NCI-H1694 treated with DMSO at 0.1 percent for 48 hours (cell line): ENCODE measurements at places on chromosomes 16 and 17.

DNA sequence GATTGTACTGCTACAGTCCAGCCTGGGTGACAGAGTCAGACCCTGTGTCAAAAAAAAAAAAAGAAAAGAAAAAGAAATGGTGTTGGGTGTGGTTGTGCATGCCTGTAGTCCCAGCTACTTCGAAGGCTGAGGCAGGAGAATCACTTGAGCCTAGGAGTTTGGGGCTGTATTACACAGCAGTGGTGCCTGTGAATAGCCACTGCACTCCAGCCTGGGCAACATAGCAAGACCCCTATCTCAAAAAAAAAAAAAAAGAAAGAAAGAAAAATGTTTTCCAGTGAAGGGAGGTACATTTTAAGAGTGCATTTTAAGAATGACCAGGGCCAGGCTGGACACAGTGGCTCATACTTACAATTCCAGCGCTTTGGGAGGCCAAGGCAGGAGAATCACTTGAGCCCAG is 6.3 kb downstream of the ARL2BP start:
- DNase-seq, result no peak

DNA sequence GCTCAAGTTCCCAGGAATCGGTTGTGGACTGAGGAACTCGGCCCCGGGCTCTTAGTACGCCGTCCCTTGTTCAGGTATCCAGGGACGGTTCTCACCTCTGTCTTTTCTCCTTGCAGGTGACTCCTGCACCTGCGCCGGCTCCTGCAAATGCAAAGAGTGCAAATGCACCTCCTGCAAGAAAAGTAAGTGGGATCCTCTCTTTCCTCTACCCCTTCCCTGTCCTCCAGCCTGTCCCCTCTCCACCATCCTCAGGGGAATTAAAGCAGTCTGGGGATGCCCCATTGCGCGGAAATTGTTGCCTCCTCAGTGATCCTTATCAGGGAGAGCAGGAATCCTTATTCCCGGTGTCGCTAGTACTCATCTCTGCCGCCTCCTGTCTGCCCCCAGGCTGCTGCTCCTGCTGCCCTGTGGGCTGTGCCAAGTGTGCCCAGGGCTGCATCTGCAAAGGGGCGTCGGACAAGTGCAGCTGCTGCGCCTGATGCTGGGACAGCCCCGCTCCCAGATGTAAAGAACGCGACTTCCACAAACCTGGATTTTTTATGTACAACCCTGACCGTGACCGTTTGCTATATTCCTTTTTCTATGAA is 585 bp downstream of the MT2A start:
- no peak for DNase-seq

DNA sequence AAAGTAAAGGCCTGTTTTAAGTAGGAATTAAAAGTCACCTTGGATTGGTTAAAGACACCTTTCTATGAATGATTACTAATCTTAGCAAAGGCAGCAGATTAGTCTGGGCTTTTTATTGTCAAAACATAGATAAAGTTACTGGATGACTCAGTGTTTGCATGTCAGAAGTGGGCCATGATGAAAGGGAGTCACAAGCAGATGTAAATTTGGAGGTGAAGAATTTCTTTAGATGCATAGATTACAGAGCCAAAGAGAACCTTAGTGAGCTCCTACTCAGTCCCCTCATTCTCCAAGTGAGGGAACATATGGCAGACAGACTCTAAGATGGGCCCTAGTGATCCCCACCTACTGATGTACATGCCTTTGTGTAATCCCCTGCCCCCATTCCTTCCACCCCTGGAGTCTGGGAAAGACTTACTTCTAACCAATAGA is 124.5 kb downstream of the HS3ST3A1 start:
- DNase-seq, result no peak

DNA sequence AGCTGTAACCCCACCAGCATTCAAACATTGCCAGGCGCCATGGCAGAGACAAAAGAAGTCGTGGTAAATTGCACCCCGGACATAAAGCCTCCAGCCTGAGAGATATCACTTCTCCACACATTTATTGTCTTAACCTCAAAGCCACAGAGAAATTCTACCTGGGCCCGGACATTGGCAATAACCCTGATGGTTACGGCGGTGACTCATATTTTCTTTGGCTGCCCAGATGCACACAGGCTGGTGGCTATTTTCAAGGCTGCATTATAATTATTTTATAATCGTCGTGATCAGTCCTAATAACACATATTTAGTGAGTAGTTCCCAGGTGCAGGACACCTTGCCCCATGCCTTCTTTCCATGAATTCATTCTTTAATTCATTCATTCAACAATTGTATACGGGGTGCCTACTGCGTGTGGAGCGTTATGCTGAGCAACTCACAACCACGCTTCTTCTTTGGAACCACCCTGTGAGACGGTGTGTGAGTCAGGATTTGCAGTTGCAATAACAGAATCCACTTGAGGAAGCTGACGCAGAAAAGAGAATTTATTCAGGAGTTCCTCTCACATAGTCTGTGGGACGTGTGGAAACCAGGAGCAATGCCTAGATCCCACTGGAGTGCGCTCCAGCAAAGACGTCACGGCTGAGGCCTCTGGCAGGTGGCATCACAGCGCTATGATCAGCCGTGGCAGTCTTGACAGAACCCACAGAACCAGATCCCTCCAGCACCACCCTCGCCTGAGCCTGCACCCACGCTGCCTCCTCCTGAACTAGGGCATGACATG is 245.7 kb downstream of the FOXL1 start:
- DNase-seq, result no peak

GRCh38 chr16:27924411-27925118 is 138.9 kb downstream of the GSG1L start:
- no peak for DNase-seq

DNA sequence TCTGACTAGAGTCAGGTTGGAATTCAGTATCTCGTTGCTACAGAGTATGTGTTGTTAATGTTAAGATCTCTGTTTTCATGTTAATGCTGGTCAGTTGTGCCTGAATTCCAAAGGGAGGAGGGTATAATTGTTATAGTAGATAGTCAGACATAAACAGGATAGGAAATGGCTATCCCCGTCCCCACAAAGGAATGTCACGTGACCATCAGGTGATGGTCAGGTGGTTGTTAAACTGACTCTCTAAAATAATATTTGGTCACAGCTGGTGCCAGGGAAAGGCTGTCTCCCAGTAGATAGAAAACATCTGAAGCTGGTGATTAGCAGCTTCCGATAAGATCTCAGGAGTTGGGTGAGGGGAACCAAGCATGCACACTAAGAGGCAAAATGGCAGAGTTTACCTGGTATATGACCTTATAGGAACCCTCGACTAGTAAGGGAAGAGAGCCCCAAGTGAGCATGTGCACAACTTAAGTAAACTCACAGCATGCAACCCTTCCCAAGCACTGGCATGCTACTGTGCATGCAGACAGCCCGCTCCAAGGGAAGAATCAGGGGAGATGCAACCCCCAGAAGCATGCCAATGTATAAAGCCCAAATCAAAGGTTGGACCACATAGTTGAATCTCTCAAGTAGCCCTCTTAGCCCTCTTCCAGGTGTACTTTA is 27.4 kb upstream of the SLC6A2 start:
- DNase-seq, result no peak

DNA sequence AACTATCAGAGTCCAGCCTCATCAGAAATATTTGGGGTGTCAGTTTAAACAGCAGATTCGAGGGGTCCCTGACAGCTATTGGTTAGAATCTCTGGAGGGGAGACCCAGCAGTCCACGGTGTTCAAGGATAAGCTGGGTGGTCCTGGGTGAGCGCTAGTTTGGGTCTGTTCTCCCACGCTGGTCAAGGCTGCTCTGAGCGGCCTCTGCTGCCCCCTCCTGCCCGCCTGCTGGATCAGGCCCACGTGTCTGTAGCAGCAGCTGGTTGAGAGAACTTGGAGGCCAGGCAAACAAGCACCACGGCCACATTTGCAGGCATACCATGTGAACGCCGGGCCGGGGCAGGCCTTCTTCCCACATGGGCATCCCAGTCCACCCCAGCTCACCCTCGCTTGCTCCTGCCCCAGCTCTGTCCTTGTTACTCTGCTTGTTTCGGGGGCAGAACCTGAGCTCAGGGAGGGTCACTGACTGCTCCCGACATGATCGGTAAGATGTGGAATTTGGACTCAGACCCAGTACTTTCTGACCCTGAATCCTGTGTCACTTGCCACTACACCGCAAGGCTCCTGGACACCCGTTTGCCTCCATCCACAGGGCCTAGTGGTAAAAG is 7.4 kb downstream of the FOXF1 start:
- DNase-seq, result no peak

DNA sequence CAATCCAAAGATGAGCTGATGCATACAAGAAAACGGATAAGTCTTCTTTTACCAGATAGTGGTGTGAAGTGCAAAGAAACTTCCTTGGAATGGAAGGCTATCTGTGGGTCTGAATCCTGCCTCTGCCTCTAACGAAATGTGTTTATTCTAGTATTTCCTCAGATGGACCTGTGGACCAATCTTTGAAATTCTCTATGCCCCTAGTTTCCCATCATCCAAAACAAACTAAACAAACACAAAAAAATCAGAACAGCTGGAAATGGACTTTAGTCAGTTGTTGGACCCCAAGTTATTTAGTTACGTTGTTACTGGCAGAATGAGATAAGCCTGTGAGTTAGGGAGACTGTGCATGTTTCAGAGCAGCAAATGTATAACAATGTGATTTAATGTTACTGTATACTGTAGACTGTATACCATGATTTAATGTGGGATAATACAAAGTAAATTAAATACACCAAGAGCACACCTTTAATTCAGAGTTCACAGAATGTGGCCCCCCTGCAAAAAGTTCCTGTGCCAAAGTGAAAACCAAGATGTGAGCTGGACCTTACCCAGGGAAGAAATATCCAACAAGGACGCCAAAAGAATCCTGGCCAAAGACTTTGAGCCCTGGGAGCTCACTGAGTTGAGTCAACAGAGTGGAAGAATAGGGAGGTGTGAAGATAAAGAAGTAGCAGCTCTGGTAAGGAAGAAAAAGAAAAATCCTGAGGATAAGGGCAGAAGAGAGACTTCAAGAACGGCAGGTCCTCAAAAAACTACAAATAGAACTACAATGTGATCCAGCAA is 255.2 kb downstream of the CNTNAP4 start:
- DNase-seq, result no peak

GRCh38 chr17:57833179-57833939 is 16.5 kb downstream of the MRPS23 start:
- DNase-seq, result peak; percentile 91

DNA sequence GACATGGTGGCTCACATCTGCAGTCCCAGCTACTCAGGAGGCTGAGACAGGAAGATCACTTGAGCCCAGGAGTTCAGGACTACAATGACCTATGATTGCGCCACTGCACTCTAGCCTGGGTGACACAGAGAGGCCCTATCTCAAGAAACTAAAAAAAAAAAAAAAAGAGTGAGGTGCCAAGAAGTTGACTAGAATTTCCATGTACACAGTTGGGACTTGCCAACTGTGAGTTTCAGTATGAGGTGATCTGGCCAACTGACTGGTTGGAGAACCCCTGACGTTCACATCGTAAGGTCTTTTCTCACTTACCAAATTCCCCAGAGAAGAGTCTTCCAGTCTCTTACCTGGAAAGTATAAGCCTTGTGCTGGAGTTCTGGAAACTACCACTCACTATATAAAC is 3.1 kb upstream of the MED11 start:
- no peak for DNase-seq

DNA sequence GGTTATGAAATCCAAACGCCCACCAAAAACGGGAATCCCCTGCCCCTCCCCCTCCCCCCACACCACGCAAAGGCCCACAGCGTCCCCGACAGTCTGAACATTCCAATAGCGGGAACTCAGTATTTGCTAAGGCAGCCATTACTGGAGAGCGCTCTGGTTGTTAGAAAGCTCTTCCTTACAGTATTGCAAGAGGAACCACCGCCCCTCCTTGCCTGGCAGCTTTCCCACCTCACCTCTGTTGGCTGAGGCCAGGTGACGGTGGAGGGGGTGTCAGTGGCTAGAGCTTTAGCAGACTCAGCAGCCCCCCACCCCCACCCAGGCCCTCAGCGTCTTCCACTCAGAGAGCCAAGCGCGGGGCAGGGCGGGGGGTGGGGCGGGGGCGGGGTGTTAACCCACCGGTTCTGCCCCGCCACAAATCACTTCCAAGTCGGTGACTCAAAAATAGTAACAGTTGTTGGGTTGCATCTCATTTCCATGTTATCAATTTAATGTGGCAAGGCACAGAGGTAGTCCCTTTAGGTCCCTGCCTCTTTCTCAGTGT is 2.2 kb upstream of the PLEKHH3 start:
- peak; percentile 79 for DNase-seq

GRCh38 chr17:31321966-31322365 is 544 bp upstream of the EVI2A start:
- no peak for DNase-seq

DNA sequence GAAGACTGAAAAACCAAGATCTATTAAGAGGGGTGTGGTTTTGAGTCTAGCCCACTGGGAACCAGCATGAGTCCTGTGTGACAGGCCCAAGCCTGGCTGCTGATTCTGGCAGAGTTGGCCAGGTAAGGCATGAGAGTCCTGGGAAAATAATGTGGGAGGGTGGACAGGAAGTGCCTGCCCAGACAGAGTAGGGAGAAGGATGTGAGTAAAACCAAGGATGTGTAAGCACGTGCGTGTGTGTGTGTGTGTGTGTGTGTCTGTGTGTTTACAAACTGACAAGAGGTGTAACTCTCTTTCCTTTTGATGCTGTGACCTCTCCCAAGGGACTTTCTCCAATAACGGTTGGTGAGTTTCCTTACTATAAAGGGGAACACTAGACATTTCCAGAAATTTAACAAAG is 15.6 kb upstream of the TEX2 start:
- no peak for DNase-seq

GRCh38 chr16:31344712-31345111 is 10.3 kb upstream of the ITGAX start:
- no peak for DNase-seq

DNA sequence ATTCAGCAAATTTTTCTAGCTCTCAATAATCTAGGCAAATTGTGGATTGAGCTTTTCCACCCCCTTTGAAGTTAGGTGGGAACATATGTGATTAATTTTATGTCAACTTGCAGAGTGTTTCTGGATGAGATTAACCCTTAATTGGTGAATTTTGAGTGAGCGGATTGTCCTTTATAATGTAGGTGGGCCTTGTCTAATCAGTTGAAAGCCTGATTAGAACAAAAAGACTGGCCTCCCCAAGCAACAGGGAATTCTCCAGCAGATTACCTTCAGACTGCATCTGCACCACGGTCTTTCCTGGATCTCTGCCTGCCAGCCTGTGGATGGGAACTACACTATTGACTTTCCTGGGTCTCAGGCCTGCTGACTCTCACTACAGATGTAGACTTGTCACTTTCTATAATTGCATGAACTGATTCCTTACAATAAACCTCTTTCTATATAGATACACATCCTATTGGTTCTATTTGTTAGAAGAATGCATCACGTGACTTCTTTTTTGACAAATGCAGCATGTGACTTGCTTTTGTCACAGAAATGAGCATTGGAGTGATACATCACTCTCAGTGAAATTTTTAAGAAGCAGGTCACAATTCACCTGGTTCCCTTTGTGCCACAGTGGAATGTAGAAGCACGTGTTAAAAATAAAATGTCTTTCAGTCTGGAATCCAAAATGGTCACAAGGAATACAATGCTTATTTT is 1038.3 kb downstream of the CDH11 start:
- DNase-seq, result no peak

DNA sequence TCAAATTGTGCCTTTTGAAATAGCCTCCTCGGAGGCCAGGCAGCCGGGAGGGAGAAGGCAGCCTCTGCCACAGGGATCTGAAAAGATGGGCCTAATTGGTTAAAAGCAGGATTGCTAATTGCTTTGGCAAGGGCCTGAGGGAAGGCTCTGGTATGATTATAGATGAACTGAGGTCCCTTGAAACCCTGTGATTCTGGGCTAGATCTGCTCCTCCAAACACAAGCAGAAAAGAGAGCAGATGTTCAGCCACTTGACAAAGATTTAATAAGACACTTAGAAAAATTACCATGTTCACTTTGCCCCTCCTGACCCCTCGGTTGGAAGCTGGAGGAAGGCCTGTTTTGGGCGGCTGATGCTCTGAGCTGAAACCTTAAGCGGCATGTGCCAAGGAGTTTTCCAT is 209.5 kb upstream of the MPHOSPH6 start:
- no peak for DNase-seq
